ENCODE measurements at places on chromosomes 3 and 15.

DNA sequence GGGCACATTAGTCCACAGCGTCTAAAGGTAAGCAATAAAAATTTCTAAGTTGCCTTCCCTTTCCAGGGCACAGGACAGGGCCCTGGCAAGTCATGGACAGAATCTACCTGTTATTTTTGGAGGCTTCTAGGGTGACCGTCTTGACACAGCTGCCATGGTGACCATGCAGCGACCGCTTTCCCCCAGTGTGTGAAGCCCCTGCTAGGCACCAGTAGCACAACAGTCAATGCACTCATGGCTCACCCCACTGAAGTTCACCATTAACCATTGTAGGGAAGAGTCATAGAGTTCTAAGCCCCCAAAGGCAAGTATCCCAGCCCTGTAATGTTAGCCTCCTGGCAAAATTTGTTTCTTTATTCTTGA, 43.8 kb upstream of the SLCO2A1 start:
- no peak for DNase-seq

GRCh38 chr3:122358703-122359032, 24.4 kb downstream of the MIX23 start:
- DNase-seq = no peak

GRCh38 chr3:177144922-177145321, 52.4 kb downstream of the TBL1XR1 start:
- DNase-seq = no peak

- DNase-seq = no peak
Measured at GRCh38 chr15:98281130-98281529, 320.6 kb downstream of the ARRDC4 start.

- DNase-seq = no peak
Measured at GRCh38 chr3:194979173-194979572, 291.8 kb downstream of the XXYLT1 start.

DNA sequence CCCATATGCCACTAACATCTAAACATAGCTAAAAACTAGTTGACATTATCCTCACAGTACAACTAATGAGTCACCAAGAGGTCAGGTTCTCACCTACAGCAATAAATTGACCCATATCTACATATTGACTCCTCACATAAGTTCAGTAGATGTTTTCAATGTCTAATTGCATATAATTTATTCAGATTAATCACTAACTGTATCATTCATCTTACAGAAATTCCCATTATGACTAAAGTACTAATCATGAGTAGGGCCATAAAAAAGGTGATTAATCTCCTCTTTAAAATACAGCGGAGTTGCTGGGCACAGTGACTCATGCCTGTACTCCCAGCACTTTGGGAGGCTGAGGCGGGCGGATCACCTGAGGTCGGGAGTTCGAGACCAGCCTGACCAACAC, 82.4 kb upstream of the ST3GAL6 start:
- no peak for DNase-seq

- DNase-seq = no peak
Measured at GRCh38 chr3:24764236-24764915, 269.7 kb upstream of the THRB start.
